AG09309 (cell line): ENCODE measurements at places on chromosomes 1 and 21.

- DNase-seq, result no peak
Measured at GRCh38 chr1:23869051-23869450, 961 bp upstream of the FUCA1 start.

- no peak for DNase-seq
Measured at GRCh38 chr1:186304982-186305949, 69.8 kb downstream of the TPR start.

DNA sequence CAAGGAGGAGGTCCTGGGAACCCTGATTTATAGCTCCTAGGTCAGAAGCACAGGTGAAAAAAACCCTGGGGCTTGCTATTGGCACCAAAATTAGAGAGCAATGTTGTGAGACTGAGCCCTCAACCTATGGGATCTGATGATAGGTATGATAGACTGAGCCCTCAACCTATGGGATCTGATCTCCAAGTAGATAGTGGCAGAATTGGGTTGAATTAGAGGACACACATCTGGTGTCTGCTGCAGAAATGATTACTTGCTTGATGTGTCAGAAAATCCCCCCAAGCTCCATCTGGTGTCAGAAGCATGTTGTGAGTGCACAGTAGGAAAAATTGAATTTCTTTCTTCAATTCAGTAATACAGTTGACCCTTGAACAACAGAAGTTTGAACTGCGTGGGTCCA, 62.4 kb downstream of the MAP3K21 start:
- DNase-seq, result no peak

DNA sequence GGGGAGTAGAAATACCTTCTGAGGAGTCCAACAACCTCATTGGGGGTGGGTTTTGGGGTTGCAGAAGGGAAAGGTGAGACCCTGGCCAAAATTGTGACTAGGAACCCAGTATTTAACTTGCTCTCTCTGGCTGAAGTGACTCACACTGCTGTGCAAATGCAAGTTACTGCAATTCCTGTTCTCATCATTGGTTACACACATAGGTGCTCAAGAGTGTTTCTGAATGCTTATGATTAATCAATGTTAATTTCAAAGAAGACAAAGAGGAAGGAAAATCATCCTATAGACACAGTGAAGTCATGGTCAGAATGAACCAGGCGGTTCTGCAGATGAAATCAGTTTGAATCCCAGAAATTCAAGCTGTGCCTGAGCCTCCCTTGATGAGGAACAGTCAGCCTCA, 3.1 kb downstream of the ASCL5 start:
- DNase-seq, result no peak

DNA sequence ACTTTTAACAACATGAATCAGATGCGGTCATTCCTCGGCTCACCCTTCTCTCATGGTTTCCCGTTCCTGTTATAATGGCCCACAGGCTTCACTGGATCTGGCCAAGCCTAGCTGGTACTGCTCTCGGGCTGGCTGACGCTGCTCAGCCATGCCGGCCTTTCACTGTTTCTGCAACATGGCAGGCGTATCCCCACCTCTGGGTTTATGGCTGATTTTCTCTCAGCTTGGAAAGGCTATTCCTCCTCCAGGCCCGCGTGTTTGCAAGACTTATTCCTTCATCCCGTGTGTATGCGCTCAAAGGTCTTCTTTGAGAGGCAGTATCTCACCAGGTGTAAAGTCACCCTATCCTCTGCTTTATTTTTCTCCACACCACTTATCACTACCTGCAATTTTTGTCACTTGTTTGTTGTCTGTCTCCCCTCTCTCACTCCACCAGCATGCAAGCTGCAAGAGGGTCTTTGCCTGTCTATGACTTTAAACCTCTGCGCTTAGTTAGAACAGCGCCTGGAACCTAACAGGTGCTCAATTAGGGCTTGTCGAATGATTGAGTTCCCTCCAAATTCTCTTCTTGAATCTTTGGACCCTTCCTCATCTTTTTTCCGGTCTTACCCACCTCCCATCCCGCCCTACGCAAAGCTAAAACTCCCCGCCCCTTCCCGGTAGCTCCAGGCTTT, 491 bp upstream of the RAP1A start:
- DNase-seq, result no peak

DNA sequence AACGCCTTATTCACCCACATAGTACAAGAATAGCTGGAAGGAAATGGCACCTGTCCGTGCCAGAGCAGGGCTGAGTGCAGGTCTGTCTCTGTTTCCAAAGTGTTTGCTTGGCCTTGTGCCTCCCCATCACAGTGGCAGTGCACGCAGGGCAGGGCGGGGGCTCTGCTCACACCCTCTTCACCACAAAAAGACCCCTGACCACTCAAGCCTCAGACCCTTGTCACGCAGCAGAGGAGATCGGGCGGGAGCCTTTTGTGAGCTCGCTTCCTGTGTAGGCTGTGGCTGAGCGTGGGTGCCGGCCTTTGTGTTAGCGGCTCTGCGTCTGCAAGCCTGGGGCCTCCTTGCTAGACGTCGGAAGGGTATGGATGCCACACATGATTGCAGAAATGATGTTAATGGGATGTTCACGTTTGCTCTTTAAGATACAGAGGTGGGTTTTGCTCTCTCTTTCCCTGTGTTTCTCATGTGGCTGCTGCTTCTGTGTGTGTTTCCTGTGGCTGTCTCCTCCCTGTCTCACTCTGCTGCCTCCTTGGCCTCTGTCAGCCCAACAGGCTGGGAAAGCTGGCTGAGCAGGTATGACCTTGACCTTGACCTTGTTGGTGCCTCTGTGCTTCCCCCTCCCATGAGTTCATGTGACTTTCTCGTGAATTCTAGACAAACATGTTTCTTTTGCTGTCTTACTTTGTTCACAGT, 45.4 kb downstream of the S100B start:
- no peak for DNase-seq

DNA sequence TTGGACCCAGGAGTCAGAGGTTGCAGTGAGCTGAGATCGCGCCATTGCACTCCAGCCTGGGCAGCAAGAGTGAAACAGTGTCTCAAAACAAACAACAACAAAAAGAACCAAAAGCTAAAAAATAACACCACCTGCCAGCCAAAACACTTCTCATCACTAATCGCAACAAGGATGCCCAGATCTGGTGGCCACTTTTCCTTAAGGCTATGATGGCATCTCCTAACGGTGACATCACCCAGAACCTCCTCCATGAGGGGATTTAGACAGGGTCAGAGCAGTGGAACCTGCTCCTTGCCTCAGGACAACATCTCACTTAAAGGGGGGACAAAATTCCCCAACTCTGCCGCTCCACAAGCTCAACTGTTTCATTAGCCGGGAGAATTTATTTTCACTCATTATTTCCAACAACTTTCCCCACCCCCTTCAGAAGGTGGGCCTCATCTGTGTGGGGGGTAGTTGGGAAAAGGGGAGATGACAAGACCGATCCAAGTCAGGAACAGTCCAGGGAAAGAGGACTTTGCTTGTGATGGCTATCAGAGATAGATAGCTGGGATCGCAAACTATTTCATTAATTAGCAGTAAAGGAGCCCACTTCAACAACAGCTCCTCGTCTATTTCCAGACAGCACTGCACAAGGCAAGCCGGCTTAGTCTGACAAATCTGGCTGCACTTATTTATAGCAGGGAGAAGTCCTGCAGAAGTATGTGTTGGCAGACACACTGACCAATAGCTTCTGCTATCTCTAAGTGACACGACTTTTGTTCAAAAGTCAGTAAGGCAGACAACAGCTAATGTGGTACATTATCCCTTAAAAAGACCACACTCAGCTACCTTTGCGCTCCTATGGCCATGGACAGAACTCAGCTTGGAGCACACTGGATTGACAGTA, 2.6 kb downstream of the PABPC4 start:
- peak; percentile 13 for DNase-seq

DNA sequence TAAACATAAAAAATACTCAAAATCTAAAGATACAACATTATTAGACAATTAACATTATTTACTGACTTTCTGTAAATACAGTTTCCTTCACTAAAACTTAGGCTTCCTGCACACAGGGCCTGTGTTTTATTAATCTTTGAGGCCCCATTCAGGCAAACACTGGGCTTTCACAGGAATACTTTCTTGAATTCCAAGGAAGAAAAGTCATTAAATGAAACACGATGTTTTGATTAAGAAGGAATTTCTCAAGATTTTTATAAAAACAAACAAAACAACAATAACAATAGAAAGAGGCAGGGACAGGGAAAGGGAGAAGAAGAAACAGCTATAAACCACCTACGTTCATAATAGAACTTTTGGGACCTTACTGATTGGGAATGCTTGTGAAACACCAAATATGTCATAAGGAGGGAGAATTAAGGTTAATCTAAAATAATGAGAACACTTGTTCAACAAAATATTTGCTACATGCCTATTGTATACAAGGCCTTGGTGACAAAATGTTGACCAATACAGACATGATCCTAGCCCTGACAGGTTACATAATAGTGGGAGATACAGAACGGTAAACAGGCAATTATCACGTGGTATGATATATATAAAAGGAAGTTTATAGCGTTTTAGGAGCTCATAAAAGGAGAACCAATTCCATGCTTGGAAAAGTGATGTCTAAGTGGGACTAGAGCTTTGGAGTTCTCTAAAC, 3.6 kb downstream of the DDAH1 start:
- DNase-seq, result no peak

- DNase-seq, result no peak
Measured at GRCh38 chr1:55384637-55385036, 169.5 kb upstream of the USP24 start.

DNA sequence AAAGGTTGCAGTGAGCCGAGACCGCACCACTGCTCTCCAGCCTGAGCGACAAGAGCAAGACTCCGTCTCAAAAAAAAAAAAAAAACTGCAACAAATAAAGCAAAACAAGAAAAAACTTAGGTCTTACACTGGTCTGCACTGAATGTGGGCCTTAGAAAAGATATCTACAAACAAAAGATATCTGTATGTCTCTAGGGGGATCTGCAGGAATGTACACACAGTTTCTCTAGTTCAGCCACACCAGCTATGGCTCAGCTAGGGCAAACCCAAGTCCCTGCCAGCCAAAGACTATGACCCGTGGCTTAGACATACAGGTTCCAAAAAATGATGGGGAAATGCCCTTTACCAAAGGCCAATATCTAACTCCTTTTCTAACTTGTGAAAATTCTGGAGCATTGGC, 202.4 kb upstream of the KAZN start:
- DNase-seq, result no peak

- no peak for DNase-seq
Measured at GRCh38 chr1:3905266-3905952, 5.3 kb upstream of the C1orf174 start.

DNA sequence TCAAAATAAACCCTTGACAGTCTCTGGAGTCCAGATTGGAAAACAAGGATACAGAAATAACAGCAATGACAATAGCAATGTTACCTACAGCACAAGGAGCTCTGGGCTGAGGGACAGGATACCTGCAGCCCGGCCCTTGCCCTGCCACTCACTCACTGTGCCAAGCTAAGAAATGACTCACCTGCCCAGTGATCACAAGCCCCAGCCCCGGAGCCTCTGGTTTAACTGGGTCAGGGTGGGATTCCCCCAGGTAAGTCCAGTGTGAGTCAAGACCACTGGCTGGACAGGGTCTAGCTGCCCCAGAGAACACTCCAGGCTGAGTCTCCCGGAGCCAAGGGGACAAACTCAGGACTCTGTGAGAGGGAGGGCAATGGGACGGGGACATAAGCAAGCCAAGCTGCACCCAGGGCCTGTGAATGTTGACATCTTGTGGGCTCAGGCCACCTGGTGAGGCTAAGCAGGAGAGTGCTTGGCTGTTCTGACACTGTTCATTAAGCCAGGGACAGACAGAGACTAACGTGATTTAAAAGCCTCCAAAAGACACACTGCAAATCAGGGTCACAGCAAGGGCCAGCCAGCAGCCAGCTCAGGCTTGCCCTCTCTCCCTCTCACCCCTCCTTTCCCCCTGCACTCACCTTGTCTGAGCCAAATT, 64.1 kb downstream of the MIS18A start:
- DNase-seq, result no peak

DNA sequence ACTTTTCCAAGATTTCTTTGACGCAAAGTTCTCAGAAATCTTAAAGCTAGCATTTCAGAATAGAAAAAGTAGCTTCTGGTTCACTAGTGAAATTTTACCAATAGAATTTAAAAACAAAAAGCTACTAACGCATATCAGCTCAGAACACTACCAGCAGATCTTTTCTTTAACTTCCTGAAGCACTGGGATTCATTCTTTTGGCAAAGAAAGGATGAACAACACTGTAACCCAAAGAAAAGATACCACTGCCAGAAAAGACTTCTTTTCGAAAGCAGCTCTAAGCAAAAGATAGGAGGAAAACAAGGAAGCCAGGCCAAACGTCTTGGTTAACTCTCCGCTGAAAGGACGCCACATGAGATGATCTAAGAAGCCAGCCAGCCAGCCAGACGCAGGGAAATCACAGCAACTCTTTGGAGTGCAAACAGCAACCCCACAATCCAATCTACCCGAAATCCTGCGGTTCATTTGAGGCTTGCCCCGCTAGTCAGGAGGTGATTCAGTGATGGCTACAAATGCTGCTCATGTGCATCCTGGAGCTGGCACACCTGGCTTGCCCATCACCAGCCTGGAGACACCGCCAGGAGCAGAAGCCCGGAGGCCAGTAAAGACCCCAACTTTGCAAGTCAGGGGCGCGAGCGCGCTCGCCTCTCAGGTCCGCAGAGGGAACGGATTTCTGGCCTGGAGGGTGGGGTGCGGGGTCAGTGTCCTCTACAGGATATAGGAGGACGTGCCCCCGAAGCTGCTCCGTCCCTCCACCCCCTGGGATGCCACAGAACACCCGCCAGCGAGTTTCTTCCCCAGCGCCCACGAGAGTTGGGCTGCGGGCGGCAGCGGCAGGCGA, 812 bp downstream of the NBPF1 start:
- peak; percentile 85 for DNase-seq
